ENCODE measurements at places on chromosomes 2 and 18. TPM values are rescaled to one million over a fixed set of nuclear protein-coding genes. Genes with fewer than 3 reads are reported as not detected.

Gene GALNT13
- 13.6 TPM for total RNA-seq

Gene DIPK1C
- not detected for total RNA-seq

Gene DCC
- total RNA-seq: 4.4 TPM

Gene LBH
- 32.3 TPM for total RNA-seq

Gene MAP2
- 3.0 TPM for total RNA-seq

Gene RAD51AP2
- not detected for total RNA-seq

Gene NT5DC4
- not detected for total RNA-seq

Gene PLCD4
- total RNA-seq: 3.9 TPM

Gene EFR3B
- total RNA-seq: 1.0 TPM

Gene HRH4
- not detected for total RNA-seq

Gene ANKRD23
- total RNA-seq: 10.2 TPM

Gene UCN
- total RNA-seq: 0.68 TPM

Gene GNAL
- 19.4 TPM for total RNA-seq

Gene C2orf42
- 22.0 TPM for total RNA-seq

DNA sequence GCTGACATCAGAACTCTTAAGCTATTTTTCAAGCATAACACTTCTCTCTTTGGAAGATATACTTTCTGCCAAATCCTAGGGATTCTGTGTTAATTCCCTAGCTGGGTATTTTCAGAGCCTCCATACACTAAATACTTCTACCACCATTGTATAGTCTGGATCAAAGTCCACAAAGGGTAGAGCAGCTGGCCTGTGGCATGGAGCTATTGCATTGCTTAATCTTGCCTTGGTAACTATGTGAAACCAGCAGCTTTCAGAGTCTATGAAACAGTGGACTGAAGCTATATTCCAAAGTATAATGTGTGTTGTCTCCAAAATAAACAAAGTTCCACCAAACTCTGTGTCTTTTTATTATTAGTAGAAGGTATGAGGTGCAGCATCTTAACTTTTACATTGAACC, 296.9 kb upstream of the CDH19 start:
- no peak for DNase-seq

- no peak for DNase-seq
Observed at GRCh38 chr2:218998414-218999002, 5.3 kb upstream of the CRYBA2 start.

- no peak for DNase-seq
Observed at GRCh38 chr2:38301969-38302702, 74.9 kb downstream of the ATL2 start.

DNA sequence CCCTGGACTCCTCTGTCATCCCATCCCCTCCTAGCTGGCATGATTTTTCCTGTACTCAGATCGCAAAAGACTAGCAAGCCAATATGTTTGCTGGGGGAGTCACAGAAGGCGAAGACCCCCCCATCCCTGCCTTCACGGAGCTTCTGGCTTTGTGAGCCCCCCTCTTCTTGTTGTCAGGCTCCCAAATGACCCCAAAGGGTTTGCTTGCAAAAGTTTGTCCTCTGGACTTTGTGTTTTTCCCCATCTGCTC, 169.9 kb downstream of the SMAD7 start:
- DNase-seq: no peak

- DNase-seq: no peak
Observed at GRCh38 chr18:60563082-60563481, 190.5 kb upstream of the MC4R start.

DNA sequence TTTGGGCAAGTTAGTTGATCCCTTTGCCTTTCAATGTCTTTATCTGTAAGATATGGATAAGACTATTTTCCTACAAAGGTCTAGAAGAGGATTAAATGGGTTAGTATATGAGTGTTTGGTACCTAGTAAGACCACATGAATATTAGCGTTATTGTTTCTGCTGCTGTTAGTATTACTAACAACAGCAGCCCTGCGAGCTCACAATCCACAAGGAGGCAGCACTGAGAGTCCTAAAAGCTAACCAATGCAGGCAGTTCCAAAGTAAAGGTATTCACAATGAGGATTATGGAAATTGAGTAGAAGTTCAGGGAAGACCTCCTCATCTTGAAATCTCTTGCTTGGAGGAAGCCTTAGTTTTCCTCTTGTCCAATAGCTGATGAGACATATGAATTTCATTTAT, 248.9 kb downstream of the TDRD15 start:
- DNase-seq: no peak

DNA sequence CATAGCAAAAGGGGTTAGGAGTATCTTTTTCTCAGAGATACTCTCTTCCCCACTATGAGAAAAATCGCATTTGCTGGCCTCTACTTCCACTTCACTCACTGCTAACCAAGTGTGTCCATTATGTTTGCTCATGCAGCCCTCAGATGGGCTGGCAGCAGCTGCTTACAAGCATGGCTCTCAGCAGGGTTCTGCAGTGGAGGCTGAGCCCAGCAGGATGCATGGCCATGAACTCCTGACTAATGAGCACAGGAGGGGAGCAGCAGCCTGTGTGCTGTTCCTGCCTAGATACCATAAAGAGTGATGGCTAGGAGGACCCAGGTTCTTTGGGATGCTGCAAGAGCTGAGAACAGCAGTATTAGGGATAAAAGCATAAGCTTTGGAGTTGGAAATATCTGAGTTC, 316.9 kb upstream of the THSD7B start:
- no peak for DNase-seq

- peak; percentile 57 for DNase-seq
Observed at GRCh38 chr2:111667542-111668273, 216.3 kb downstream of the ANAPC1 start.

GRCh38 chr2:224987733-224988132, 54.5 kb downstream of the DOCK10 start:
- DNase-seq: no peak

DNA sequence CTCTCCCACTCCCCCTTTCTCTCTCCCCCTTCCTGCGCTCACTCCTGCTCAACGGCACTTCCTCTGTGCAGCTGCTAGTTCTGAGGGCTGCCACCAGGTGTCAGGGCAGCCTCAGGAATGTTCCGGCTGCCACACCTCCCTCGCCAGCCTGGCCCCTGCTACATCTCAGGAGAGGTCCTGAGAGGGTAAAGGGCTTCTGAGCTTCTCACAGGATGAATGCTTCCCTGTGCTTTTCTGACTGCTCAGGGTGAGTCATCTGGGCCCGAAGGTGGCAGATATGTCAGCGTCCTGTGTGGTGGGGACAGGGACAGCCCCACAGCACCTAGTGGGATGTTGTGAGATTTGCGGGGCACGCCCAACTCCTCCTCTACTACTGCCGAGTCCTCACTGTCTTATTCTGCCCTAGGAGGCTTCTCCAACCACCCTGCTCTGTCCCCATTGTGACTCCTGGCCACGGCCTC, 49.0 kb downstream of the PLEKHB2 start:
- no peak for DNase-seq

DNA sequence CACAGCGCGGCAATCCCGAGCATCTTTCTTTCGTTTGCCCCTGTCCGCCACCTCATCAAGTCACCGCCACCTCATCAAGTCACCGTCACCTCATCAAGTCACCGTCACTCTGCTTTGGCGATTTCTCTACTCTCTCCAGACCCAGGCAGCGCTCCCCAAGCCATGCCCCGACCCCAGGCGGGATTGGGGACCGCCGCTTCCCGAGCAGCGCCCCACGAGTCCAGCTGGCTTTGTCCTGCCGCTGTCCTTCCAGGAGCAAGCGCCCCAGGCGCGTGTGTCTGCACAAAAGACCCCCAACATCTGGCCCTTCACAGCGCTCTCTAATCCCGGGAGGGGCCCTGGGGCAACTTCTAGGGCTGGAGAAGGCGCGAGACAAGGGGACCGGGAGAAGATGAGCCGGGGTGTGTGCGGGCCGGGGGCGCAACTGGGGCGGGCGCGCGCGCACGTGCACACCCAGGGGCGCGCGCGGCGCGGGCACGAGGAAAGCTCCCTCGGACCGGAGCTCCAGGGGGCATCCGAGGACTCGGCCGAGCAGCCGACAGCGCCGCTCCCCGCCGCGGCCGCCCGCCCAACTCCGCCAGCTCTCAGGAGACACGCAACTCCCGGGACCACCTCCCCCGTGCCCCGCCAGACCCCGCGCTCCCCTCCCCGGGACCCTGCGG, 633 bp upstream of the RNF152 start:
- DNase-seq: peak; percentile 57

- DNase-seq: no peak
Observed at GRCh38 chr2:160251569-160251968, 51.5 kb upstream of the ITGB6 start.

GRCh38 chr2:8599421-8600242, 82.2 kb upstream of the ID2 start:
- no peak for DNase-seq

- DNase-seq: no peak
Observed at GRCh38 chr2:3545788-3546478, 12.2 kb downstream of the RNASEH1 start.

DNA sequence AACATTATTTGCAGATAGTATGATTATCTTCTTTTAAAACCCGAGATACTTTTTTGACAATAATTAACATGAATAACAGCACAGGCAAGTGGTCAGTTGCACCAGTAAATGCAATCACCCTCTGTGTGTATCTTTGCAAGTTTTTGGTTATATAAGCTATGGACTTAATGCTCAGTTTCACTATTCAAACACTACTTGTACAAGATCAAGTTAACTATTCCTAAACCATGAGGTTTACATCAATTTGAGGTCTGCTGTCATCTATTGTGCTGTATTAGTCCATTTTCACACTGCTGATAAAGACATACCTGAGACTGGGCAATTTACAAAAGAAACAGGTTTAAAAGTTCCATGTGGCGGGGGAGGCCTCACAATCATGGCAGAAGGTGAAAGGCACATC, 323.2 kb downstream of the NR4A2 start:
- no peak for DNase-seq

- DNase-seq: no peak
Observed at GRCh38 chr2:68662466-68662865, 19.1 kb downstream of the PROKR1 start.

DNA sequence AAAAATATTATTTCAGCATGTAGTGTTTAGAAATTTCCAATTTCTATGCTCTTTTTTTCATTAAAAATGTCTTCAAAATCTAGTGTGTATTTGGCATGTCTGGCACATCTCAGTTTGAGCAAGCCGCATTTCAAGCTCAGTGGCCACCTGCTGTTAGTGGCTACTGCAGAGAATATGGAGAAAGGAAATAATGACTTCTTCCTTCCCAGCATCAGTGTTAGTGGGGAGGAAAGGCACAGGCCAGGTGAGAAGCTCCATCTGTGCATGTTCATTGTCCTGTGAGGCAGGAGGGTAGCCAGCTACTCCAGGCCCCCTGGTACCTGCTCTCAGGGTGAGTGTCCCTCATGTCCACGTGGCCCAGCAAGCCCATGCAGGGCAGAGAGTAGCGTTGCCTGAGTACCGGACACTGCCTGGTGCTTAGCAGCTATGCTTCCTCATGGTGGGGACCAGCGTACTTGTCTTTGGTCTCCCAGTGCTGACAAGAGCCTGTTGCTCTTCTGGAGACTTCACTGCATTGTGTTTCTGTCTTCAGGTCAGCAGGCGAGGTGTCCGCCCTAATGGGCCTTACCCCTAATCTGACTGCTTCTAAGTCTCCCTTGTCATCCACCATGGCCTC, 67.4 kb upstream of the CHMP1B start:
- DNase-seq: no peak
